G401 (cell line): ENCODE measurements at places on chromosomes 12 and 14. TPM values are rescaled to one million over a fixed set of nuclear protein-coding genes. Genes with fewer than 3 reads are reported as not detected.

The STXBP6 gene
- 2.1 TPM in 1 of 2 replicates, not detected in the other for total RNA-seq

The HAL gene
- 0.06 TPM in 1 of 2 replicates, not detected in the other for total RNA-seq

The MYO1H gene
- not detected in 2 replicates for total RNA-seq

DNA sequence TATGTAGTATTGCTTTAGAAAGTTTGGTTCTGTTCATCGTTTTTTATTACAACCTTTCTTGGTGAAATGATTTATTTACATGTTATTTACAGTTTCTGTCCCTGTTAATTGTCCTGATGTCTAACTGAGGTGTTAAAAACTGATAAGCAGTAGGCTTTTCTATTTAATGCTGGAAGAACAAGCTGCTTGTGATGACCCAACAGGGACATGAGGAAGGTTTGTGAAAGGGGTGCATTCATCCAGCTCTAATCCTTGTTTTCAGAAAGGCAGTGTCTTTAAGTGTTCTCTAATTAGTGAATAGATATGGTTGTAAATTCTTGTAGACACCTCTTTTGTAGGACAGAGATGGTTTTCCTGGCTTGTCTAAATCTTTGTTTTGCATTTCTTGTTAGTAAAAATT is 191.4 kb downstream of the FOXA1 start:
- no peak for DNase-seq

- DNase-seq: no peak
These were observed 5.6 kb downstream of the MBD6 start for GRCh38 chr12:57528176-57528575.

GRCh38 chr12:3998968-3999792 is 126.0 kb upstream of the PARP11 start:
- no peak for DNase-seq

The SLC5A8 gene
- total RNA-seq: not detected in 2 replicates

The ASIC1 gene
- 9.2 and 13.1 TPM in 2 replicates for total RNA-seq

The FOXA1 gene
- not detected in 2 replicates for total RNA-seq

- DNase-seq: no peak
These were observed 40.6 kb downstream of the EP400 start for GRCh38 chr12:131990066-131990979.

GRCh38 chr12:52238207-52238840 is 5.3 kb downstream of the KRT7 start:
- no peak for DNase-seq

The MBIP gene
- total RNA-seq: 5.8 and 9.6 TPM in 2 replicates

- DNase-seq: no peak
These were observed 97.1 kb downstream of the OTOGL start for GRCh38 chr12:80196419-80196818.
